ENCODE measurements at places on chromosomes 3 and 15. TPM values are rescaled to one million over a fixed set of nuclear protein-coding genes. Genes with fewer than 3 reads are reported as not detected.

The SLC41A3 gene
- total RNA-seq: 24.5 TPM

The ALDH1L1 gene
- total RNA-seq: 0.30 TPM

The SLC6A11 gene
- total RNA-seq: 0.08 TPM

The CACNA2D3 gene
- total RNA-seq: 0.16 TPM

The CPA3 gene
- not detected for total RNA-seq

The CYB561D2 gene
- total RNA-seq: 21.5 TPM

The RPS17 gene
- 4,128 TPM for total RNA-seq

The TMEM45A gene
- 2.2 TPM for total RNA-seq

The STRA6 gene
- total RNA-seq: 78.9 TPM
